Breast epithelium (tissue), 4 donors: ENCODE measurements at places on chromosomes 2 and 18. TPM values are rescaled to one million over a fixed set of nuclear protein-coding genes. Genes with fewer than 3 reads are reported as not detected.

- H3K4me1 ChIP-seq, result no peaks in the 10 kb centered on the region
- H3K27me3 ChIP-seq, result no peaks in the 10 kb centered on the region
- H3K4me3 ChIP-seq, result no peak overlapping the region
These were observed 52.4 kb downstream of the STK39 start for GRCh38 chr2:168194784-168195522.

GRCh38 chr2:127371037-127371436, 16.7 kb downstream of the MAP3K2 start:
- DNase-seq, result no peak
- H3K4me3 ChIP-seq, result no peak overlapping the region
- no peaks in the 10 kb centered on the region for H3K36me3 ChIP-seq
- H3K27me3 ChIP-seq, result no peaks in the 10 kb centered on the region

DNA sequence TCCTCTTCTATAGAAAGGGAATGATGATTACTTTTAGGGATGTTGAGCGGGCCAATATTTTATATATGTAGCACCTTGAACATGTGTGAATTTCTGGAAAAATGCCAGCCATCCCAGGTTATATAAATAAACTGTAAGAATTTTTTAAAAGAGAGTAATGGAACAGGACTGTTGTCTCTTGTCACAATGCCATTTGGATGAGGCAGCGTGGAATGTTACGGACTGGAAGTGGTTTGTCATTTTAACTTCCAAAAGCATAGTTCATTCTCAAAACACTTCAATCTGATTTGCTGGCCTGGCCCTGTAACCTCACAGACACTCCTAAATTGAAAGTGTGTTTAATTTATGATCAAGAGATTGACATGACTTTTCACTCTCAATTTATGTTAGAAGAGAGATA, 70.8 kb downstream of the TPGS2 start:
- H3K36me3 ChIP-seq, result no peaks in the 10 kb centered on the region
- no peaks in the 10 kb centered on the region for H3K27me3 ChIP-seq
- no peak overlapping the region for H3K27ac ChIP-seq
- no peak overlapping the region for H3K4me3 ChIP-seq
- no peaks in the 10 kb centered on the region for H3K4me1 ChIP-seq

- no peaks in the 10 kb centered on the region for H3K4me1 ChIP-seq
- H3K36me3 ChIP-seq, result no peaks in the 10 kb centered on the region
- H3K27me3 ChIP-seq, result no peaks in the 10 kb centered on the region
- no peak overlapping the region for H3K27ac ChIP-seq
These were observed 45.8 kb downstream of the CYBRD1 start for GRCh38 chr2:171568089-171568488.

GRCh38 chr2:15733867-15734673, 142.4 kb downstream of the DDX1 start:
- H3K27me3 ChIP-seq, result peaks cover 4% of the 10 kb centered on the region
- H3K27ac ChIP-seq, result no peak overlapping the region
- no peaks in the 10 kb centered on the region for H3K36me3 ChIP-seq
- no peak overlapping the region for H3K4me3 ChIP-seq
- peaks cover 10% of the 10 kb centered on the region for H3K4me1 ChIP-seq
- no peak for DNase-seq

- no peaks in the 10 kb centered on the region for H3K4me1 ChIP-seq
- peak; percentile 80 for DNase-seq
- H3K27ac ChIP-seq, result peak overlapping the region; percentile 99
- no peak overlapping the region for H3K4me3 ChIP-seq
- H3K27me3 ChIP-seq, result no peaks in the 10 kb centered on the region
These were observed 60.3 kb upstream of the SP3 start for GRCh38 chr2:174025271-174026121.

DNA sequence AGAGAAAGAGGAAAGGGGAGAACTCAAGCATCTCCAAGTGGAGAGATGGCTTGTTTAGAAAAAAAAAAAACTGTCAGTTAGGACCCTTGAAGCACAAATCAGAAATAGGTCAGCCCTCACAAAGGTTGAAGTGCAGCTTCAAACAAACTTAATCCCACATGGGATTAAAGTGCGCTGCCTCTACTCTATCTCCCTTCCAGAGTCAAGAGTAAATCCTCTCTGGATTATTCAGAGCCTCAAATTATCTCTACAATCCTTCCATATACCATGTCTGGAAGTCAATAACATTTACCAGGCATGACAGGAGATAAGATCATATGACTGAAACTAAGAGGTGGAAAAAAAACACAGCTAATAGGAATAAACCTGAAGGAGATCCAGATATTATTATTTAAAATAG, 69.8 kb downstream of the SMAD7 start:
- H3K27ac ChIP-seq, result no peak overlapping the region
- no peak for DNase-seq

DNA sequence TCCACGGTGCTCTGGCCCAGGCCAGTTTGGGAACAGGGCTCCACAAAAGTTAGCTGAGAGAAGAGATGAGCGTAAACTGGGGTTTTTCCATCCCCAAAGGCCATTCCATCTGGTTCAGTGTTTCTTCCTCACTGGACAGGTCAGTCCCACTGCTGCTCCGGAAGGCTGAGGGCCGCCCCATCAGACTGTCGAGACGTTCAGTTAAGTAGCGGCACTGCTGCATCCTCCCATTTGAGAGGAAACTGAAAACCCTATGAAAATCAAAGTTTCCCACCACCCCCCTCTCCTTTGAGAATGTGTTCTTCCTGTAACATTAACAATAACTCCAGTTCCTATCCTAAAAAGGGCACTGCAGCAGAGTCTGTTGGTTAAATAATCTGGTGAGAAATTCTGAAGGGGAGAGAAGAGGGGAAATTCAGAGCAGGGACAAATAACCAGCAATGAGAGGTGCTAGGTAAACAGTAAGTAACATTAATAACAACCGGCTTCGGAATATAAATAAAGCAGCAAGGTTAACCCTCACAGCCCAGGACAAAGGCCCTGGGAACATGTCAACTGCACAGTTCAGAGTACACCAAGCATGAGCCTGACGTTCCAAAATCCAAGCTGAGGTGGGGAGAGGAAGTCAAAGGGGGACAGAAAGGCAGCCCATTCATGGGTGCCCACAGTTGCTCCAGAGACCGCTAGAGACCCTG, 55.4 kb downstream of the UXS1 start:
- H3K4me3 ChIP-seq, result no peak overlapping the region
- H3K4me1 ChIP-seq, result no peaks in the 10 kb centered on the region
- H3K27ac ChIP-seq, result no peak overlapping the region
- H3K27me3 ChIP-seq, result no peaks in the 10 kb centered on the region

- H3K27ac ChIP-seq, result no peak overlapping the region
- H3K27me3 ChIP-seq, result no peaks in the 10 kb centered on the region
- H3K36me3 ChIP-seq, result no peaks in the 10 kb centered on the region
- H3K4me1 ChIP-seq, result no peaks in the 10 kb centered on the region
- no peak overlapping the region for H3K4me3 ChIP-seq
These were observed 5.0 kb downstream of the BIN1 start for GRCh38 chr2:127101756-127102477.

DNA sequence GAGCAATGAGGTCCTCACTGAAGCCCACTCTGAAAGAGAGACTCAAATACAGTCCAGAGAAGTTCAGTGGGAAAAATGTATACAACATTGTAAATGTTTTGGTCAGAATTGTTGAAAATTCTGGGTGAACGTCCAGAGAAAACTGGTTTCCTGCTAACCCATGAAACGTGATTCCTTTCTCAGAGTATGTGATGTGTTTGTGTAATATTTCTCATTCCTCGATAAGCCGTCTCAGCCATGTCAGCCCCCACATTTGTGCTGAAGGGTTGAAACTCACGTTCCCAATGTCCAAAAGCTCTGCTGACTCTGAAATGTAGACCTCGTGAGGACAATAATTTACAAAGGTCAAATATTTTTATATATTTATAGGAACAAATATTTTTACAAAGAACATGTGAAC, 51.6 kb downstream of the BMP10 start:
- no peaks in the 10 kb centered on the region for H3K27me3 ChIP-seq
- no peak overlapping the region for H3K27ac ChIP-seq
- no peaks in the 10 kb centered on the region for H3K4me1 ChIP-seq
- DNase-seq, result no peak
- H3K4me3 ChIP-seq, result no peak overlapping the region

DNA sequence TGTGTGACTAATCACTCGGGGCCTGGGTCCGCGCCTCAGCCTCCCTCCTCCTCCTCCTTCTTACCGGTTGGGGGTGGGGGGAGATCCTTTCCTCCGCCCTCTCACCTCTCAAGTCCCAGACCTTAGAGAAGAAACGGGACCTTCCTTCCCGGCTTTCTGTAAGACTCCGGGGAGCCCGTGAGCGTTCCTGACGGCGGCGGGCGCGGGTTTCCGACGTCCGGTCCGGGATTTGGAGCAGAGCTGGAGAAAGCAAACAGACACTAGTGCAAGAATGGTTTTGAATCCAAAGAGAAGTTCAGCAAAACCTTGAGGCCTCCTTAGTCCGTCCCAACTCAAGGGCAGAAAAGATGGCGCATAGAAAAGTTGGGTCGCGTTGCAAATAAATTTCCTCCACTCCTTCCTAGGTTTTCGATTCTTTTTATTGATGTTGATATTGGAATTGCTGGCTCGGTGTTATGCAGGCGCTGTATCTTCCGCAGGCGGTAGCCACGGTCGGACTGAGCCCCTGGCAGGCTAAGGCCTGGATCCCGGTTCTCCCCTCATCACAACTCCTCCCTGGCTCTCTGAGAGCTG, 2.0 kb downstream of the DLX1 start:
- peaks cover 25% of the 10 kb centered on the region for H3K4me1 ChIP-seq
- H3K27ac ChIP-seq, result no peak overlapping the region
- peaks cover 28% of the 10 kb centered on the region for H3K27me3 ChIP-seq

DNA sequence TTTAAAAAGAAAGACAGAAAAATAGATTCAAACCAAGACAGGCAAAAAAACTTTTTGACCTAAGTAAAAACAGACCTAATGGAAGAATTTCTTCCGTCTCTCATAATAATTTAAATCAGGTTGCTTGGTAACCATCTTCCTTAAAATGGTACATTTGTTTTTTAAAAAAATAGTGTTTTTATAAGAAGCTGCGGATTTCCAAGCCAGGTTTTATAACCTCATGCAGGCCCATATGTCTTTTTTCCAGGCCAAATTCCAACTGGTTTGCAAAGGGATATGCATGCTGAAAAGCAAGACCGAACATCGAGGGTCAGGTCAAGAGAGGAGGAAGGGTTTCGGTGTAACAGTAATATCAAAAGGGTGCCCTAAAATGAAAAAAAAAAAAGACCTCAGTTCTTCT, 172.9 kb downstream of the MAIP1 start:
- no peak for DNase-seq
- no peaks in the 10 kb centered on the region for H3K27me3 ChIP-seq
- no peak overlapping the region for H3K27ac ChIP-seq
- H3K4me1 ChIP-seq, result no peaks in the 10 kb centered on the region

Gene FAM161A
- total RNA-seq, result 3.6 TPM

Gene AMER3
- total RNA-seq, result not detected

Gene ERLEC1
- 87.1 TPM for total RNA-seq
